ENCODE measurements at places on chromosomes 3 and 15. TPM values are rescaled to one million over a fixed set of nuclear protein-coding genes. Genes with fewer than 3 reads are reported as not detected.

- DNase-seq = no peak
- no peaks in the 10 kb centered on the region for H3K4me1 ChIP-seq
- H3K27me3 ChIP-seq = no peaks in the 10 kb centered on the region
- H3K36me3 ChIP-seq = no peaks in the 10 kb centered on the region
- H3K4me3 ChIP-seq = no peak overlapping the region
- no peak overlapping the region for H3K27ac ChIP-seq
These were observed 70.5 kb downstream of the ETV5 start for GRCh38 chr3:186038360-186038759.

Gene XCR1
- 0.07 TPM for total RNA-seq

DNA sequence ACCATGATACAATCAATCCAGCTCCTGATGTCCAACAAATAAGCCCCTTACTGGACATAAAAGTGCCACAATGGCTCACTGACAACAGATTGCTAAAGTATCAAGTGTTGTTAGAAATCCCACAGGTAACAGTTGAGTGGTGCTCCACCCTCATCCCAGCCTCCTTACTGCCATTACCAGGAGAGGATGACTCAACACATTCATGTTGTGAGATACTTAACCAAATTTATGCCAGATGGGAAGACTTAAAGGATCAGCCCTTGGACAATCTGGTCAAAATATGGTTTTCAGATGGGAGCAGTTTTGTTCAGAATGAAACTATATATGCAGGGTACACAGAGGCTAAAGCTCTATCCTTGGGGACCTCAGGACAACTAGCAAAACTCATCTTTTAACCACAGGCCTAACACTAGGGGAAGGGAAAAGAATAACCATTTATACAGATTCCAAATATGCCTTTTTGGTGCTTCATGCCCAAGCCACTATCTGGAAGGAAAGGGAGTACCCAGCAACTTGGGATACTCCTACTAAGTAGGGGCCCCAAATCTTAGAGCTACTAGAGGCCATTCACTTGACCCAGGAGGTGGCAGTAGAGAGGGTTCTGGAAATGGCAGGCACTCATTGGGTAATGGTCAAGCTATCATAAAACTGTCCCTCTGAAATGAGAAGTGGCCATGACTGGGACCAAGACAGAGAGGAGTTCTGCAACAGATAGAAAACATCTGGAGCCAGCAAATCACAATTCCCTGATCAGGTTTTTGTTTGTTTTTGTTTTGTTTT lies 6.9 kb upstream of the ZNF662 start:
- H3K27me3 ChIP-seq = no peaks in the 10 kb centered on the region
- no peak for DNase-seq
- no peak overlapping the region for H3K4me3 ChIP-seq
- H3K4me1 ChIP-seq = no peaks in the 10 kb centered on the region
- H3K36me3 ChIP-seq = no peaks in the 10 kb centered on the region

GRCh38 chr15:41276831-41277230 lies 45.8 kb downstream of the CHP1 start:
- H3K36me3 ChIP-seq = no peaks in the 10 kb centered on the region
- no peaks in the 10 kb centered on the region for H3K4me1 ChIP-seq
- H3K4me3 ChIP-seq = no peak overlapping the region
- no peaks in the 10 kb centered on the region for H3K27me3 ChIP-seq

- no peaks in the 10 kb centered on the region for H3K27me3 ChIP-seq
- no peaks in the 10 kb centered on the region for H3K36me3 ChIP-seq
- H3K4me3 ChIP-seq = no peak overlapping the region
- H3K27ac ChIP-seq = no peak overlapping the region
- H3K4me1 ChIP-seq = no peaks in the 10 kb centered on the region
These were observed 84.6 kb downstream of the GBE1 start for GRCh38 chr3:81676706-81677456.

DNA sequence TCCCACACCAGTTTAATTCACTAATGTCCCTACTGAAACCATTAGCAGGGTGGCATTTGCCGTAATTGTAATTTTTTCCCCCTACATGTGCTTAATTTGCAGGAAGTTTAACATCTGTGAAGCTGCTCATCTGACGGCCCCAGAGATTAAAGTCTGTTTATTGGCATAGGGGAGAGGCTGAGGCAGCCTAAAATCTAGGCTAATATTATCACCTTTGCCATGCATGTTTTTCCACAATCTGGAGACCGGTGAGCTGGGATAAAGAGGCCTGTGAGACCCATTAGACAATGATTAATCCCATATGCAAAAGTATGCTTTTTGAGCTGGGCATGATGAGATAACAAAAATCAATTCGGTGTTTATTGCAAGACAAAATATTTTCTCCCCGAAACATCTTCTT lies 561.2 kb upstream of the ALCAM start:
- no peak overlapping the region for H3K4me3 ChIP-seq
- H3K27me3 ChIP-seq = no peaks in the 10 kb centered on the region
- H3K4me1 ChIP-seq = no peaks in the 10 kb centered on the region
- H3K36me3 ChIP-seq = no peaks in the 10 kb centered on the region

Gene ARL13B
- total RNA-seq = 18.2 TPM

Gene ARPC4
- total RNA-seq = 117 TPM

GRCh38 chr3:89488800-89489580 lies 381.6 kb downstream of the EPHA3 start:
- H3K27me3 ChIP-seq = no peaks in the 10 kb centered on the region
- H3K36me3 ChIP-seq = no peaks in the 10 kb centered on the region
- no peak overlapping the region for H3K27ac ChIP-seq
- no peak for DNase-seq
- no peak overlapping the region for H3K4me3 ChIP-seq

GRCh38 chr3:144237351-144237750 lies 265.7 kb downstream of the DIPK2A start:
- DNase-seq = no peak
- H3K27me3 ChIP-seq = no peaks in the 10 kb centered on the region
- H3K27ac ChIP-seq = no peak overlapping the region
- H3K4me1 ChIP-seq = no peaks in the 10 kb centered on the region

Gene EPHB1
- 2.6 TPM for total RNA-seq

Gene STX19
- not detected for total RNA-seq

DNA sequence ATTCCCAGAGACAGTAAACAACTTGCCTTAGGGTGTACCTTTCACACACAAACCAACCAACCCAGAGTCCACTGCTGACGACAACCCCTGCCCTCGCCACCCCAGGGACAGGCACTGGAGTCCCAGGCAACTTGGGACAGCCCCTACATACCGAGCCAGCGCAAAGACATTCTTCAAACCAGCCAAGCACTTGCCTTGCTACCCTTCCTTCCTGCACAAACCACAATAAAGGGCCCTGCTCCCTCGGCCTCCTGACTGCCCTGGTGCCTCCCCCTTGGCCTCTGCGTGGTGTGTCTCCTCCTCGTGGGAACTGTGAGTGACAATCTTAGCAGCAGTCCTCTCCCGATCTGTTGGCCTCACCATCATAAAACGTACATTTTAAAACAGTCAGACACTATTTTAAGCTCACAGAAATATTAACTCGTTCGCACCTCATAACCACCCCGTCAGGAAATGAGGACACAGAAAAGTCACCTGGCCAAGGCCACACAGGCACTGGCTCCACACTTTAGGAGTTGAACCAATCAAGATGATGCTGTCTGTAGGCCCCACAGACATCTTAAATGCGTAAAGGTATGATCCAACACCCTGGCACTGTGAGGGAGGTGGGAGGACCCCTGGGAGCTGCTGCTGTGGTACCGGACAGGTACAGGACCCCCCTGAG lies 113.8 kb downstream of the ADCY5 start:
- no peaks in the 10 kb centered on the region for H3K27me3 ChIP-seq
- H3K27ac ChIP-seq = no peak overlapping the region
- no peak overlapping the region for H3K4me3 ChIP-seq
- DNase-seq = no peak
- H3K36me3 ChIP-seq = no peaks in the 10 kb centered on the region

- no peaks in the 10 kb centered on the region for H3K4me1 ChIP-seq
- no peak for DNase-seq
- H3K27me3 ChIP-seq = no peaks in the 10 kb centered on the region
- no peaks in the 10 kb centered on the region for H3K36me3 ChIP-seq
These were observed 157.6 kb upstream of the PPP2R3A start for GRCh38 chr3:135807879-135808278.

Gene ZNF660
- 7.6 TPM for total RNA-seq

DNA sequence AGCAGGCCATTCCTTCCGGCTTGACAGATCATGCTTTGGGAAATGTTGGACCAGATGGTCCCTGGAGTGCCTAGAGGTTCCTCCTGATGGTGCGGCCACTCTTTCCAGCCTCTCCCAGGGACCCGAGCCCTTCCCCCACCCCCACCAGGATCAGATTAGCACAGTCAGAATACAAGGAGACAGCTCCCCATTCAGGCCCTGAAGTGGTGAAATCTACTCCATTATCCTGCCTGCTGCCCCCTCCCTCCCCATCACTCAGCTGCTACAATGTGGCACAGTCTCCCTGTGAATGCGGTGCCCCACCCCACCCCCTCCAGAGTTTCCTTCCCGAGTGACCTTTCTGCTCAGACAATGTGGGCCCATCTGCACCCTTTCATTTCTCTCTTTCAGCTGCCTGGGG lies 29.4 kb downstream of the RNU5B-1 start:
- H3K27me3 ChIP-seq = no peaks in the 10 kb centered on the region
- no peaks in the 10 kb centered on the region for H3K4me1 ChIP-seq
- no peaks in the 10 kb centered on the region for H3K36me3 ChIP-seq
- no peak overlapping the region for H3K4me3 ChIP-seq
- no peak for DNase-seq

- no peak overlapping the region for H3K4me3 ChIP-seq
- no peak overlapping the region for H3K27ac ChIP-seq
These were observed 26.0 kb downstream of the RPN1 start for GRCh38 chr3:128624526-128625138.

GRCh38 chr15:74808078-74808839 lies 4.4 kb upstream of the LMAN1L start:
- H3K36me3 ChIP-seq = no peaks in the 10 kb centered on the region
- no peaks in the 10 kb centered on the region for H3K4me1 ChIP-seq
- H3K27ac ChIP-seq = no peak overlapping the region
- no peaks in the 10 kb centered on the region for H3K27me3 ChIP-seq
- H3K4me3 ChIP-seq = no peak overlapping the region

Gene EXOG
- 22.8 TPM for total RNA-seq

All from uterus (tissue), 4 donors.